ENCODE measurements at places on chromosomes 2 and 18.

DNA sequence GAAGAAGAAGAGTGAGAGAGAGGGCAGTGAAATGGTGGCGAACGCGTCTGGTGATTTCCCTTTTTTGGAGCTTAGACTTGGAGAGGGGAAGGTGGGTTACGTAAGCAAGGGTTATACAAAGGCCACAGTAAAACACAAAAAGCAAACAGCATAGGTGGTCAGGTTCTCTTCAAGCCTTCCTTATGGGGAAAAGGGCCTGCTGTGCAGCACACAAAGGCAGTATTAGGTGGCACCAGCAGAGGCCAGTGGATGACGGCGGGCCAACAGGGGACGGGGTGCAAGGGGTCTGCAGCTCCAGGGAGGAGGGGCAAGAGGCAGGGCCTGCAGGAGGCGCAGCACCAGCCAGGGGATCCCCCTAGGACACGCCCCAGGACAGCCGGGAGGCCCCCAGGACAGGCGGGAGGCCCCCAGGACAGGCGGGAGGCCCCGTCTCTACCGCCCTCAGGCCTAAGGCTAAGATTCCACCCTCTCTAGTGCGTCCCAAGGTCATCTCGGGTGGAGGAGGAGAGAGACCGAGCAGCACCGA, 32.6 kb upstream of the NPC1 start:
- no peak for DNase-seq

GRCh38 chr2:23916727-23917405, 10.1 kb downstream of the ATAD2B start:
- DNase-seq = no peak

- no peak for DNase-seq
Measured at GRCh38 chr2:179910735-179911113, 49.3 kb upstream of the ZNF385B start.

- no peak for DNase-seq
Measured at GRCh38 chr2:120711694-120712093, 24.0 kb upstream of the GLI2 start.

GRCh38 chr2:157840568-157841156, 35.5 kb downstream of the ACVR1 start:
- DNase-seq = no peak

GRCh38 chr2:48532824-48533223, 2.9 kb downstream of the STON1 start:
- DNase-seq = no peak

DNA sequence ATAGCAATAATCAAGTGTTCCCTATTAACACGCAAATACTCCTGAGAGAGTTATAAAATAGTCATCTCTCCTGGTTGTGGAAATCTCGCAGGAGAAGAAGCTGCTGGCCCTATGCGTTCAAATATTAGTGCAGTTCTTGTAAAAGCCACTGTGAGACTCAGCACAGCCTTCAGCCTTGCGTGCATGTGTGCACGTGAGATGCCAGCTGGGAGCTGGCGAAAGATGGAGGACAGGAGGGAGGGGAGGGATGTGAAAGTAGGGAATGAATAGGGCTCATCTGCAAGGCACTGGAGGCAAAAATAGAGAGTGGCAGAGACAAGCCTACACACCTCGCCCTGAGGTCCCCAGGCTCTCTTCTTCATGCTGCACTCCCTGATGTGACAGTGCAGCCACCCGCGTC, 126.5 kb downstream of the INO80D start:
- no peak for DNase-seq

DNA sequence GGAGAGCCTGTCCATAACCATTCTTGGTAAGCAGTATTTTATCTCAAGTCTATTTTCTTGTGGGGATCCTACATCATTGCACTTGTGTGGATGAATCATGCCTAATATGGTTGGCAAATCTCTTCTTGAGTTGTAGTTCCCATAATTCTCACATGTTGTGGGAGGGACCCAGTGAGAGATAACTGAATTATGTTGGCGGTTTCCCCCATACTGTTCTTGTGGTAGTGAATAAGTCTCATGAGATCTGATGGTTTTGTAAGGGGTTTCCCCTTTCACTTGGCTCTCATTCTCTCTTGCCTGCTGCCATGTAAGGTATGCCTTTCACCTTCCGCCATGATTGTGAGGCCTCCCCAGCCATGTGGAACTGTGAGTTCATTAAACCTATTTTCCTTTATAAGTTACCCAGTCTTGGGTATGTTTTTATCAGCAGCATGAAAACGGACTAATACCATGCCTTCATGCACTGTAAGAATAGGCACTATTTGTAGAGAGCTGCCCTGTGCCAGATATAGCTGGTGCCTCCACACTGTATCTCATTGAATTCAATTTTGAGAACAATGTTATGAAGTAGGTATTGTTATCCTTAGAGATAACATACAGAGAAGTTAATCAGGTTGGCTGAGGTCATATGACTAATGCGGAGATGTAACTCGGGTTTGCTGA, 148.3 kb downstream of the PLCL1 start:
- DNase-seq = no peak

DNA sequence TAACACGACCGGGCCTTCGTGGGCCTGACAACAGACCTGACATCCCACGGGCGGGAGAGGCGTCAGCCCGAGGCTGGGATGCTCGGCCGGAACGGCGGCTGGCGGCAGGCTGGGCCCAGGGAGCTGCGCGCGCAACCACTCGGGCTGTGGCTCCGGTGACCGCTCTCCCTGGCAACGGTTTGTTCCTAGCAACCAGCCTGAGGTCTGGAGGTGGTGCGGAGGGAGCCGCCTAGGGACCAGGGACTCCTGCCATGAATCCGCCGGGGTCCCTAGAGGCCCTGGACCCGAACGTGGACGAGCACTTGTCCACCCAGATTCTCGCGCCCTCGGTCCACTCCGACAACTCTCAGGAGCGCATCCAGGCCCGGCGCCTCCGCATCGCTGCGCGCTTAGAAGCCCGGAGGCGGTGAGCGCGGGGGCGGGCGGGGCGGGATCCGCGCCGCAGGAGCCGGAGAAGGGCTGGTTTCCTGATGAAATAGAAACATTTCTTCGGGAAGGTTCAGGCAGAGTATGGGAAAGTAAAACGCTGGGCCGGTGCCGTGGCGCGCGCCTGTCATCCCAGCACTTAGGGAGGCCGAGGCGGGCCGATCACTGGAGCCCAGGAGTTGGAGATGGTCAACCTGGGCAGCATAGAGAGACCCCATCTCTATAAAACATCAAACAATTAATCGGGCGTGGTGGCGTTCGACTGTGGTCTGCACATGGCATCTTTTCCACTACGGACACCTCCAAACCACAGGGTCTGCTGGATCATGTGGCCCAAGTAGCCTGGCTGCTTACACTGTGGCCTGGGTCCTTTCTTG, at the start of gene DRC1:
Gene DRC1 (plus strand): TSS at position 182 of the 803 bp plus-strand sequence. CDS start 70 bp downstream, at position 252.
- DNase-seq = peak; percentile 71

GRCh38 chr2:9971105-9971818, 19.8 kb downstream of the GRHL1 start:
- DNase-seq = no peak

GRCh38 chr18:11310476-11311086, 161.2 kb upstream of the PIEZO2 start:
- DNase-seq = peak; percentile 46

DNA sequence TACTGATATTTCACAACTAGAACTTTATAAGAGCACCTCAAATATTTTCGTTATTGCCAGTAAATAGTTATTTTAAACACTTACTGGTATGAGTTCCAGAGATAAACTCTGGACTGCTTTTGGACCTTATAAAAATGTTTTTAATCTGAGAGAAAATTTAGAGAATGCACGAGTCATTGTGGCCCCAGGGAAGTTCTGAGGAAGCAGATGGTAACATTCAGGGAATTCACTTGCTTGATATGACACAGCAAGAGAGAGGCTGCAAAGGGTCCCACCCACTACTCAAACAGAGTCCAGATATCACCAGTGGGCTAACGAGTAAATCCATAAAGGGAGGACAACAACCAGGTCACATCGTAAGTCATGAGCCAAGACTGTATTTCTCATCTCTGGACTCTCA, 526.8 kb downstream of the TDRD15 start:
- DNase-seq = no peak

DNA sequence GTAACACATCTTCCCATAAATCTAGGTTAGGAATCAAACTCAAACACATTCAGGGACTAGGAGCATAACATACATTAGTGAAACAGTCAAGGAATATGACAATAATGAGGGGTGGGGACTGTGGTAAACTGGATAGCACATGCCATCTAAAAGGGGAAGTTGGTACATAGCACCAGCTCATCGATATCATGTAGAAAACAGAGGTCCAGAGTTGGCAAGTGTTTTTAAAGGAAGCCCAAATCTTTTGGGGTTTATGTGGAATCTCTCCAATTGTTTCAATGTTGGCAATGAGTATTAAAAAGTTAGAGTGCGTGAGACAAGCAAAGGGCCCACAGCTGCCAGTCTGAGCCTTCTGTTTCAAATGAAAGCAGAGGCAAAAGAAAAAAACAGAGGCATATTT, 24.4 kb downstream of the KLF7 start:
- DNase-seq = no peak

- DNase-seq = no peak
Measured at GRCh38 chr18:48409591-48410094, 460 bp upstream of the ZBTB7C start.

GRCh38 chr18:5420906-5421305, 122.9 kb downstream of the EPB41L3 start:
- DNase-seq = no peak

- no peak for DNase-seq
Measured at GRCh38 chr2:46545015-46545839, 65.9 kb downstream of the TMEM247 start.

- peak; percentile 79 for DNase-seq
Measured at GRCh38 chr2:238256594-238257104, 16.8 kb upstream of the HES6 start.

GRCh38 chr2:218125095-218125494, 733 bp upstream of the CXCR2 start:
- DNase-seq = no peak

DNA sequence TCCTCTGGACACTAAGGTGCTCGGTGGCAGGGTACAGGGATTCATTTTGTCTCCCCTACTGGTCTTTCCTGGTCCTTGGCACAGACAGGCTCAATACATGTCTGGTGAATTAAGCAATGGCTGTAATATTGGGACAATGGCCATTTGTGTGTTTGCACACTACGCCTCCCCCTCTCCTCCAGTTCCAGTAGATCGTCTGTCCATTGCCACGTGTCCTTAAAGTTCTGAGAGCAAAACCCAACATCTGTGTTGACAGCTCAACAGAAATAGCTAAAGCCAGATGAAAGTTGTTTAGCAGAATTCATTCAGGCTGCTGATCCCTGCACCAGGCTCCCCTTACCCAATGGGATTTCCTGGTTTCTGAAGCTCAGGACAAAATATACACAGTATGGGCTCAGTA, 9.0 kb upstream of the FABP1 start:
- DNase-seq = no peak

DNA sequence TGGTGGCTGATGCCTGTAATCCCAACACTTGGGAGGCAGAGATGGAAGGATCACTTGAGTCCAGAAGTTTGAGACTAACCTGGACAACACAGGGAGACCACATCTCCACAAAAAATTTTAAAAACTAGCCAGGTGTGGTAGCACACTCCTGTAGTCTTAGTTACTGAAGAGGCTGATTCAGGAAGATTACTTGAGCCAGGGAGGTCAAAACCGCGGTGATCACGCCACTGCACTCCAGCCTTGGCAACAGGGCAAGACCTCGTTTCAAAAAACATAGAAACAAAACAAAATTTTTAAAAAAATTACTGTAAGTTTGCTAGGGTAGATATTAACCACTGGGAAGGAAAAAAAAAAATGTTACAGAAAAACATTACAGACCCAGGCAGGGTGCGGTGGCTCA, 5.8 kb downstream of the ATL2 start:
- DNase-seq = no peak

GRCh38 chr2:128714851-128715312, 396.2 kb upstream of the HS6ST1 start:
- no peak for DNase-seq

- DNase-seq = no peak
Measured at GRCh38 chr2:108363908-108364225, 13.9 kb upstream of the SULT1C4 start.

- DNase-seq = no peak
Measured at GRCh38 chr2:240392084-240392947, 43.1 kb upstream of the GPC1 start.

- DNase-seq = no peak
Measured at GRCh38 chr2:218067523-218067922, 1.5 kb upstream of the RUFY4 start.

DNA sequence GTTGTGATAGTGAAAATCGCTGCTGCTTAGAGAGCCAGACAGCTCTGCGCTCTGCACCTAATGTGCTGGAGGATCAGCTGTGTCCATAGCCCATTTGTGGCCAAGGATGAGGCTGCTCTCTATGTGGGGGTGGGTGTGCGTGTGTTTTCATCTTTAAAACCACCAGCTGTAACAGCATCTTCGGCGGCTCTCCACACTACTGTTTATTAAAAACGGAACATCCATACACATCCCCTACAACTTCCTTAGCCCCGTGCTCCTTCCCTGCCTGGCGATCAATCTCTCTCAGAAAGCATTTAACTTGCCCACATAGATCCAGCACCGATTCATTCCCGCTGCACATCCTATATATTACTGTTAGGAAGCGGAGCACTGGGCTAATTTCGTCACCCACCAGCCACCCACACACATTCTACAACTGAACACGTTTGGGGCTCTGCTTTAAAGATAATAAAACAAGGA, 1.6 kb downstream of the CELF4 start:
- DNase-seq = no peak

- peak; percentile 57 for DNase-seq
Measured at GRCh38 chr18:49055754-49056172, 105.0 kb upstream of the SMAD7 start.

GRCh38 chr18:35024196-35024595, 17.0 kb upstream of the MAPRE2 start:
- DNase-seq = no peak

DNA sequence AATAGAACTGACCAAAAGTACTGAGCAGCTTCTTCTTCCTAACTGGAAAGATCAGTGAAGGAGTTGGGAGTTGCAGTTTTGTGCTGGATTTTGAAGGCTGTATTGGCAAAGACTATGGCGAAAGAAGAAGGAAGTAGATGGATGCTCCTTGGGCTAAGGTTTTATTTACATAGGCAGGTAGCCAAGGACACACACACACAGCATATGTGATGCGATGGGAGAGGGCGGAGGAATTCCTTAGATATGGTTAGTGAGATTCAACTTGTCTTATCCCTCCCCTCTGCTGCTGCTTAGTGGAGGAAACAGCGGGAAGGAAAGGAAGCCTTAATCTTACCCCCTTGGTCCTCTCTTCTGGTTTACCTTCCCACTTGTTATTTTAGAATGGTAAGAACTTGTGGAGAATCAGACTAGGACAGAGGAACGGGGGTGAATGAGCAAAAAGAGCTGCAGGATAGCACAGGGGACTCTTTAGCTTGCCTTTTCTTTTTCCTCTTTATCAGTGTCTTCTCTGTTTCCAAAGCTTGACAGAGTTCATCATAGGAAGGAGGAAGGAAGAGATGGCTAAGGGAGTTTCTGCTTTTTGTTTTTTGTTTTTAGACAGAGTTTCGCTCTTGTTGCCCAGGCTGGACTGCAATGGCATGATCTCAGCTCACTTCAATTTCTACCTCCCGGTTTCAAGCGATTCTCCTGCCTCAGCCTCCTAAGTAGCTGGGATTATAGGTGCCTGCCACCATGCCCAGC, 87.9 kb downstream of the OSBPL6 start:
- no peak for DNase-seq

- no peak for DNase-seq
Measured at GRCh38 chr18:56770097-56770496, 118.9 kb downstream of the WDR7 start.

GRCh38 chr2:167480232-167480985, 592.1 kb downstream of the XIRP2 start:
- DNase-seq = no peak

GRCh38 chr2:234494361-234495250, 2.3 kb downstream of the ARL4C start:
- DNase-seq = no peak

All from kidney capillary endothelial cell (primary cell).